ENCODE measurements at places on chromosomes 16 and 17.

- DNase-seq: no peak
Observed at GRCh38 chr17:3907483-3908216, 8.6 kb downstream of the P2RX1 start.

GRCh38 chr17:61389670-61390478 lies 9.8 kb upstream of the TBX2 start:
- DNase-seq: peak; percentile 81

DNA sequence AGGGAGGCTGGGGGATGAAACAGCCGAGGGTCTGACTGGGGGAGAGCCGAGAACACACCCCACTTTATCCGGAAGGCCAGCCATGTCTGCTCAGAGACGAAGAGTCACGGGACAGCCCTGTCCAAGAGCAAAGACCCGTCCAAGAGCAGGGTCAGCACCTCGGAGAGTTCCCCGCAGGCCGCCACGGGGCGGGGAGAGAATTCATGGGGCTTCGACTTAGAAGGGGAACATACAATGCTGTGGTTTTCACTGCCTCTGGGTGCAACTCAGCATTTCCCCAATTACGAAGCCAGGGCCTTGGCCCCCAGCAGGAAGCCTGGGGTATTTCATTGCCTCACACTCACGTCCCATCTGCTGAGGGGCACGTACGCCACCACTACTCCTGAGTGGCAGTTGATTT lies 59.3 kb downstream of the JPH3 start:
- peak; percentile 69 for DNase-seq

GRCh38 chr17:30316736-30317135 lies 17.1 kb downstream of the TMIGD1 start:
- no peak for DNase-seq

- DNase-seq: no peak
Observed at GRCh38 chr16:15521758-15522509, 87.5 kb downstream of the BMERB1 start.

DNA sequence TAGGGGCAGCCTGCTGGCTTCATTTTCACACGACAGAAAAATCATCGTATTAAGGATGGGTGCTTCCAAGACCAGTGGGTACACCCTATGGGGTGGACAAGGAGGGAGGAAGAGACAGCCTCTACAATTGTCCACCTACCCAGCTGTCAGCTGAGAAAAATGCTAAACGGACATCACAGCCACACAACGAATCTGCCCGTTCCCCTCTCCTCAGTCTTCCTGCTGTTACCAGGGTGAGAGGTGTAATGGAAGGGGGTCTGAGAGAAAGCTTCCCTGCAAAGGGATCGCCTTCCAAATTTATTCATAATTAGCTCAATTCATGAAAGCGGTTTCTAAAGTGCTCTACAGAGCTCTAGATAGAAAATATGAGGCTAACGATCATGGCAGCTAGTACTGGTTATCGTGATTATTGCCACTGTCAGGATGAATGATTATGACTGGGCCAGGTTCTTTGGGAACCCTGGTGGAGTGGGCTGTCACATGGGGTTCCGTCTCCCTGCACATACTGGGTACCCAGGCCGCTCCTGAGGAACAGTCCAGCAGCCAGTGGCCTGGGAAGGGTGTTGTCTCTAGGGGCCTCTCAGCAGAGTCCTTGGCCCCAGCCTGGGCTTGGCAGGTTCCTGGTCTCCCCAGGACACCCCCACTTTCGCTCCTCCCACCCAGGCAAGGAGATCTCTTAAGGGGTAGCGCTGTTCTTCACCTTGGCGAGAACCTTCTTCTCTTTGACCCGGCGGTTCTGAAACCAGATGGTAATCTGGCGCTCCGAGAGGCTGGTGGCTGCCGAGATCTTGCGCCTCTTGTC lies 2.2 kb downstream of the HOXB13 start:
- no peak for DNase-seq

DNA sequence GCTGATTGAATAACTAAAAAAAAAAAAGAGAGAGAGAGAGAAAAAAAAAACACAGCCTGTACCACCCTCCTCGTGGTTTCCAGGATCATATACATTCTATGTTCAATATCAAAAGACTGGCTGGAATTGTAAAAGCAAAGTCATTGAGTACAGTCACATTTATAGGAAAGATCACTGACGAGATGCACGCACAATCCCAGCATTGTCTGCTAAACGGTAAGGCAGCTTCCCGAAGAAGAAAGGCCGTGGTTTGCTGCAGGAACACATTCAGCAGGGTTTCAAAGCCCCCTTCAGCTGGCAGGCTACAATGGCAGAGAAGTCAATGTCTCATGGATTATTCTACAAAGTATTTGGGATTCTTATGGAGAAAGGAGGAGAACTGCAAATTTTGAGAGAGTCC lies 9.3 kb downstream of the NQO1 start:
- no peak for DNase-seq

- peak; percentile 88 for DNase-seq
Observed at GRCh38 chr16:67150833-67151396, at the start of gene B3GNT9. B3GNT9 (minus strand) TSS chr16:67150998; CDS start chr16:67150485, 513 bp downstream.

DNA sequence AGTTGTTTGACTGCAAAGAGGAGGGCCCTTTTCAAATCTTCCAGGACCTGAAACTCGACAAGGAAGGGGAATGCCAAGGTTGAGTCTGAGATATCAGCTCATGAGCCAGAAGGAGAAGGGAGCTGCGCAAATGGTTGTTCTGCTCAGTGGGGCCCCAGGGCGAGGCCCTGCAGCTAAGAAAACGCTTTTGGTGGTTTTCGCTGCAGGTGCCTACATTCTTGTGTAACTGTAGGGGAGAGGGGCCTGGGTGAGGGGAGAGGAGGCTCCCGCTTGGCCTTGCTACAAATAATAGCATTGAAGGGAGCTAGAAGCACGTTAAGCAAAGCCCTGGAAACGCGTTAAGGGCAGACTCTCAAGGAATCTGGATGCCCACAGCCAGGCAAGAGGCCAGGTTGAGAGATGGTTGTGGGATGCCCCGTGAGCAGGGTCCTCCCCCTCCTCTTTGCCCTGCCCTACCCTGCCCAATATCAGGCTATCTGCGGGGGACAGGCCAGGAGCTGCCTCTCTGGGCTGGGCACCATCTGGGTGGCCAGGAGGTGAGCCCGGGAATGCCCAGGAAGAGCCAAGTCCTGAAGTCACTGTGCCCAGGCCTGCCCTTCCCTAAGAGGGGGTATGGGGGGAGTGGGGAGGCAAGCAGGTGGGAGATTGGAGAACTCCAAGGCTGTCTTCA lies 21.9 kb downstream of the GPR142 start:
- no peak for DNase-seq

DNA sequence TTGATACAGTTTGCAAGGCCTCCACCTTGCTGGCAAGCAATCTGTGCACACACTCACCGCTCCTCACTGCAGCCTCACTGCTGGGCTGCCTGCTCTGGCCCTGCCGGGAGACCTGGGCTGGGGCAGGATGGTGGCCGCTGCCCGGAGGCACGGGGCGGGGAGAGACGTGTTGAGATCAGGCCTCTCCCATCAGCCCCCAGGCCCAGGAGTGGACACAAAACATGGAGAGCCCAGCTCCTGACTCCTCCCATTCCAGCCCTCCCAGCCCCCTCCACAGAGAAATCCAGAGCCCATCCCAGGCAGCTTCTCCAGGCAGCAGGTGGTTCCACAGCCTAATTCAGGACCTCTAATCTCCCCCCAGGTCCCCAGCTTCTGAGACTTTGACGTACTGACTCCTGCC lies 23.1 kb upstream of the RPL38 start:
- DNase-seq: no peak

- no peak for DNase-seq
Observed at GRCh38 chr17:78831688-78832540, 8.7 kb downstream of the USP36 start.

GRCh38 chr16:50269061-50269705 lies 2.8 kb downstream of the ADCY7 start:
- DNase-seq: no peak

DNA sequence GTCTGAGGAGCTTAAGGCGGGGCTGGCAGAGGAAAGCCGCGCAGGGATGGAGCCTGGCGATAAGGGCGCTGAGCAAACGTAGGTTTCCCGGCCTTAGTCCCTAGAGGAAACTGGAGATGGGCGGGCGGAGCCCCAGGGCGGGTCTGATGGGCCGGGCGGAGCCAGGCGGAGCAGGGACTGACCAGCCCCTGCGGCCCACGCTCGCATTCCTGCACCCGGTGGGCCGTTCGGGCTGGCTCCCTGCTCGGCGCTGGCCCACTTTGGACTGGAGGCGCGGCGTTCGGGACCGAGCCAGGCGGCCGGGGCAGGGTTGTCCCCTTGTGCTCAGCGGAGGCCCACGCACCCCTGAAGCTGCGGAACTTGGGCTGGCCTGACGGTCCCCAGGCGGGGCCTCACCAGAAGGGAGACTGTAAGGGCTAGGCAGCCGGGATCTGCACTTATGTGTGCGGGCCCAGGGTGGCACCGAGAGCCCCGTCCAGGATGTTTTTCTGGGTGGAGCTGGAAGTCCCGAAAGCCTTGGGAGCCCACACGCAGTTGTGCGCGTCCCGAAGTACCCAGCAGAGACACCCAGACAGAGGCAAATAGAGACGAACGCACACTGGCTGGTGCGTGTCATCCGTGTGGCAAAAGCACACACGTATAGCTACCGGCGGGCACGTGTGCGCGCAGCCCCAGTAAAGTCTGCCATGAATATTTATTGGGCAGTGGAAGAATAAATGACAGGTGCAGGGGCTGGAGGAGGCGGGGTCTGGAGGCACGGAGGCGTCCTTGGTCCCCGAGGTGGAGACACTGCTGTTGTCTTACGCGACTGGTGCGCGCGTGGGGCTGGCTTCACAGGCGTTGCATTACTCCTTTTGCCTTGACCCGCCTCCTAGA lies 1.4 kb downstream of the PYDC1 start:
- peak; percentile 78 for DNase-seq

- peak; percentile 61 for DNase-seq
Observed at GRCh38 chr16:46822270-46822669, 8.7 kb downstream of the C16orf87 start.

DNA sequence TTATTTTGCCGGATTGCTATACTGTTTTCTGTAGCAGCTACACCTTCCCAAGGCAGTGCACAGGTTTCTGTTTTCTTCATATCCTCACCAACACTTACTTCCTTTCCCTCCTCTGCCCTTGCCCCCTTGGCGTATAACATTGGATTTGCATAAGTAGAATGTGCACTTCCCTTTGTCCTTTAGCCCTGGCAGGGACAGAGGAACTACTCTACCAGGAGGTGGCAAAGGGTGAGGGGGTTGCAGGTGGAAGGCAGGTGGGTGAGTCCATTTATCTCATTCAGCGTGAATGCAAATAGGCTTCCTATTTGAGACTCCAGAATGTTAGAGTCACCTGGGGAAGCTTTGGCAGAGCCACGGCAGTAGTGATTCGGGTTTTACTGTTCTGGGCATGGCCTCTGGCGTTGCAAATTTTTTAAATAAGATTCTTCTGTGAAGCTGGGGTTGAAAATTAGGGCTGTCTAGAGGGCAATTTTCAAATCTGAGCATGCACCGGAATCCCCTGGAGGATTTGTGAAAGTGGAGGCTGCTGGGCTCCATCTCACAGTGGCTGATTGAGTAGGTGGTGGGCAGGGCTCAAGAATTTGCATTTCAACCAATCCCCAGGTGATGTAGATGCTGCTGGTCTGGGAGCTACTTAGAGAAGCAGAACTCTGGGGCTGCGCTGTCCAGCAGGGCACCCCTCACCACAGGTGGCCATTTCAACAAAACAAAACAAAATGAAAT lies 84.7 kb downstream of the PLCG2 start:
- peak; percentile 61 for DNase-seq

GRCh38 chr17:33674685-33675084 lies 381.6 kb upstream of the ASIC2 start:
- peak; percentile 67 for DNase-seq

- peak; percentile 68 for DNase-seq
Observed at GRCh38 chr16:21156767-21157467, 1.6 kb upstream of the LDAF1 start.

DNA sequence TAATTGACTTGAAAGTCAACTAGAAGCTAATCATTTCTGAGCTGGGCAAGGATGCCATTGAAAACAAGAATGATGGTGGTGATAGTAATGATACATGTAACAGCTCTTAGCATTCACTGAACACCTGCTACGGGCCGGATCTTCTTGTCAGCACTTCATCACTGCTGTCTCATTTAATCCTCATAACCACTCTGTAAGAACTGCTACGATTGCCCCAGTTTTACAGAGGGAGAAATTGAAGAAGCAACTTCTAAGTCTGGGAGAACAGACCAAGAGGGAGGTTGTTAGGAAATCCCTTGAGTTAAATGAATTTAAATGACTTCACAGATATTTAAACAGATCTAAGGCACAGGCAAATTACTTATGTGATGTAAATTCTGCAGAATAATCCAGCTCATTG lies 7.0 kb upstream of the GAN start:
- no peak for DNase-seq

- peak; percentile 46 for DNase-seq
Observed at GRCh38 chr17:42275527-42276358, 448 bp downstream of the STAT5B start.

DNA sequence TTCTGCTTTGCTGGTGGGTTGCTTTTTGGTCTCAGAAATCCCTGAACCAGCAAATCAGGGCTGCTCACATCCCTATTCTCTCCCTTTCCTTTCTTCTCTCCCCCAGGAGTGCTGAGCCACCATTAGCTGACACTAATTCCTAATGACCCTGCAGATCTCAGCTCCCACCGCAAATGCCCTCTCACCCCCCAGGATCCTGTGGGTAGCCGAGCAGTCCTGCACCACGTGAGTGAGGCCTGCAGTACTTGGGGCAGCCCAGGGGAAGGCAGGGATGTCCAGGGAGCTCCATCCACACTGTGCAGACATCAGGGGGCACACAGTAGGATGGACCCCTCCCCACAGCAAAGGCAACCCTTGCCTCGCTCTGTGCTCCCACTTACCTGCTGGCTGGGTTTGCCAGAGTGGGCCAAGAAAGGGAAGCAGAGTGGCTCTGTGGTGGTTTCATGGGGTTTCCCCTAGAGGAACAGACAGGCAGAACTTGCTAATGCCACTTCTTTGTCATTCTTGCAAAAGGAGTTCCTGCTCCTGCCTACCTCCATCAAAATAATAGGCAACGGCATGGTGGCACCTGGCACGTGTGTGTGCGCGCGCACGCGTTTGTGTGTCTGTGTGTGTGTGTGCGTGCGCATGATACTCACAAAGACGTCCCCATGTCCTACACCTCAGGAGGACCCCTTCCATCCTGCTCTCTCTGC lies 135.6 kb downstream of the GAS7 start:
- DNase-seq: no peak

All from GM13977 (cell line).